ENCODE measurements at places on chromosomes 2 and 18.

DNA sequence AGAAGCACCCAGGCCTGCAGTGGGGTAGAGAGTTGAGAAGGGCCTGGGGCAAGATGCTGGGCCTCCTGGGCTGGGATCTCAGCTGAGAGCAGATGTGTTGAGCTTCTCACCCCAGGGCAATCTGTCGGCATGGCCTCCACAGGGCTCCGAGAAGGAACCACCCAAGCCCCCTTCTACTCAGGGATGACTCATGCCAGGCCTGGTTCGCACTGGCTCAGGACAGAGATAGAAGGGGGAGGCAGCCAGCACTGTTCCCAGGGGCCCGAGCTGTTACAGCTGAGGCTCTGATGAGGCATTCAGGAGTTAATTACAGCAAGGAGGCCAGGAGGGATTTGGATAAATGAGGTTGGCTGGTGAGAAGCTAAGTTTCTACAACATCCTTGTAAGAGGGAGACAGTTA lies 62.5 kb downstream of the CENPO start:
- DNase-seq = peak; percentile 50

DNA sequence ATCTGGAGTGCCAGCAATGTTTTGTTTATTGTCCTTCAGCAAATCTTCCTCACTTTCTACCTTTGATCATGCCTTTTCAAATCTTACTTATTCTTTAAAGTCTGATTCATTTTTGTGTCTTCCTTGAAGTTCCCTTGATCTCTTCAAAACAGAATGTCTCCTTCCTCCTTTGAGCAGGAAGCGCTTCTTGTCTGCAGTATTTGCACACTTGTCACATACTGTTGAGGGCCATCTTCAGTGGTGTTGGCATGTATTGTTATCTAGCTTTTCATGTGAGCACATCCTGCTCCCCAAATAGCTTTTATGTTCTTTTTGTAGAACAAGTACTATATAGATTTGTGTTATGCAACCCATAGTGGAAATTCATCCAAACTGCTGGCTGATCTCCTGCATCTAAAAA lies 5.9 kb upstream of the CERS6 start:
- DNase-seq = no peak

DNA sequence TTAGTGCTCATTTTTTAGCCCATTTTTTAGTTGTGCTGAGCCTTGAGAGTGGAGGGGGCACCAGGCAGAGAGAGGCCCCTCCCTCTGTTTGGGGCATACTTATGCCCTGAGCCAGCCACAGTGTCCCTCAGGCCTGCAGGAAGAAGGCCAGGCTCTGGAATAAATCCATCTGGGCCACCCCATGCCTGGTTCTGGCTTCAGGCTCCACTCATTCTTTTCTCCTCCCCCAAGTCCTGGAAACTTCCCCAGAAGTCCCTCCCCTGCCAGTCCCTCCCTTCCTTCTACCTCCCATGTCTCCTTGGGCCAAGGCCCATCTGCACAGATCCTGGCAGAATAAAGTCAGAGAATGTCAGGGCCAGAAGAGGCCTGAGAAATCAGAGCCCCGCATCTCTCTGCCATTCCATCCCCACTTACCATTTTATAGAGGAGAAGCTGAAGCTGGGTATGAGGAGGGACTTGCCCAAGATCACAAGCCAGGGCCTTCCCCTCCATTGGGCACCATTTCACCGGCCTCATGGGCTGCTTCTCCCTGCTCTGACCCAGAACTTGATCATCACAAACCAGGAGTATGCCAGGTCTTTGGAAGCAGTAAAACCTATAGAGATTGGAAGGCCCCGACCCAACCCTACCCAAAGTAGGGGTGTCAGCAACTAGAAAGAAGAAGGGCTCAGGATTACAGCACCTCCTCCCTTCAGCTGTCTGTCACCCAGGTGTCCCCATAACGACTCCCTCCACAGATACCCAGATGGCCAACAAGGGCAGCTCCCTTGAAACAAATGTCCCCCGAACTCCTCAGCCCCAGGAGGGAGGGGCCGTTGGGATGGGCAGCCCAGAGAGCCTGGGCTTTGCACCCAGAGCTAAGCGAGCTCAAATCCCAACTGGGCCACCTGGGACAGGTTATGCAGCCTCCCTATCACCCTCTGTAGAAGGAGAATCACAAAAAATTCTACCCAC lies 108.4 kb downstream of the POLR1A start:
- peak; percentile 68 for DNase-seq

GRCh38 chr2:12548906-12549305 lies 167.8 kb upstream of the TRIB2 start:
- DNase-seq = no peak

DNA sequence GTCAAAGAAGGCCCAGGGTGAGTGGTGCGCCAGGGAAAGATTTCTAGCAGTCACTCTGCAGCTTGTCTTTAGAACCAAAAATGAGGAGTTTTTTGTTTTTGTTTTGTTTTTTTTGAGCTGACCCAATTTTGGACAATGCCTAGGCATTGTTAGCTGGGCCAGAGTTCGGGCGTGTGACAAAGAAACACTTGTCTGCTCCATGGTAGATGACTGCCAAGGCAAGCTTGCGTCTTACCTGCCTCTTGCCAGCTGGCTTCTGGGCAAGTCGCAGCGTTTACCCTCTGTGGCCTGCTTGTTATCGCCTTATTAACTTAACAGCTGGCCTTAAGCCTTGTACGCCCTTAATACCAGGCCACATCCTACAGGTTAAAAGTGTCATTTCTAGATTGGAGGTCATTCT lies 114.3 kb downstream of the GALNT1 start:
- DNase-seq = no peak

DNA sequence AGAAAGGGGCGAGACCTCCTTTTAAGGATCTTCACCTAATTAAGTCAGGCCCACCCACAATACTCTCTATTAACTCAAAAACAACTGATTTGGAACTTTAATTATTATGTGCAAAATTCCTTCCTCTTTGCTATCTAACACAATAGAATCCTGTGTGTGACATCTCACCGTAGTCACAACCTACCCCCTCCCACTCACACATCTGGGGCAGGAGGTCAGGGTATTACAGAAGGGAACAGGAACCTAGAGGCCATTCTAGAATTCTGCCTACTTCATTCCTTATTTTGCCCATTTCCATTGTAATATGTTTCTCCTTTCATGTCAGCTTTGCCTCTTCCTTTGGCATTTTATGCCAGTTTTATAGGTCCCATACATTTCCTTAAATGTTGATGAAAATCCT lies 829.3 kb upstream of the ID2 start:
- no peak for DNase-seq

- DNase-seq = no peak
These were observed 127.8 kb downstream of the ANKRD30BL start for GRCh38 chr2:132033949-132034348.

DNA sequence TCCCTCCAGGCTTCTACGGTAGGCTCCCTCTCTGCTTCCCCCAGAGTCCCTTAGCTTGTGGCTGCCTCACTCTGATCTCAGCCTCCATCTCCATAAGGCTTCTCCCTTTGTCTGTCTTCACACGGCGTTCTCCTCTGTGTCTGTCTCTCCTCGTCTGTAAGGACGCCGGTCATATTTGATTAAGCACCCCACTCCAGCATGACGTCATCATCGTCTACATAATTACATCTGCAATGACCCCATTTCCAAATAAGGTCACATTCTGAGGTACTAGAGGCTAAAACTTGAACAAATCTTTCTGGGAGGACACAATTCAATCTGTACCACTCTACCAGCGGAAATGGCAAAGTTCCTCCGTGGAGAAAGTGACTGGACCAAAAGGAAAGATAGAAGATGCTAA lies 8.3 kb upstream of the COL6A3 start:
- DNase-seq = no peak

GRCh38 chr18:75135158-75135725 lies 73.7 kb downstream of the PTGR3 start:
- peak; percentile 49 for DNase-seq

- DNase-seq = peak; percentile 72
These were observed 607 bp downstream of the LAMA3 start for GRCh38 chr18:23689616-23690504.

DNA sequence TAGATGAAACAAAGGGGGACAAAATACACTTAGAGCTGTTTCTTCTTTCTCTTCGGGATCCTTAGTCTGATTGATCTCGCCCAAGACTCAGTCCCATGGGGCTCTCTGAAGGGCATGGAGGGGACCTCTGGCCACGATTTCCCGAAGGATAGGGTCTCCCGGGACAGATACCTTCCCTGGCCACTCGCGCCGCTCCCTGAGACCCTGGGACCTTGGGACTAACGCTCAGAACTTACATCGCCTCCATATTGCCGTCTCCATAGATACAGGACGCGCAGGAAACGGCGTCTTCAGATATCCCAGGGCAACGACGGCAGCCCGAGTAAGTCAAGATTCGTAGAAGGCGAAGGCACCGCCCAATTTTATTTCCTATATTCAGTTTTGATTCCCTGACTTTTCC lies at the start of gene CFAP65:
Gene CFAP65, minus strand, starts transcription at position 265 of the 400 bp plus-strand sequence. CDS start 2,468 bp downstream, outside the sequence.
- DNase-seq = peak; percentile 77

DNA sequence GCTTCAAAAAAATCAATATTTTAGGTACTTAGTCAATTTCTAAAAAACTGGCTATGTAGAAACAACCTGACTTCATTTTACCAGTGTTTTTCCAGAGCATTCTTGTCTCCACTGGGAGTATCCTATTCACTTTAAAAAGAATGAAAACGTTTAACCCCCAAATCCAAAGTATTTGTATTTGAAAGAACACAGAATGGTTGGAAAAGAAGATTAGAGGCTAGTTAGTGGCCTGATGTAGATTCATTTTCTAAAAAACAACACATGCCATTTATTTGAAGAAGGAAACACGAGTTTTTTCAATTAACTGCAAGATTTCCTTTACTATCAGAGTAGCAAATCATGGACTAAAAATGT lies 74.6 kb downstream of the PLEKHM3 start:
- no peak for DNase-seq

GRCh38 chr2:171617981-171618380 lies 69.3 kb upstream of the DYNC1I2 start:
- DNase-seq = no peak

DNA sequence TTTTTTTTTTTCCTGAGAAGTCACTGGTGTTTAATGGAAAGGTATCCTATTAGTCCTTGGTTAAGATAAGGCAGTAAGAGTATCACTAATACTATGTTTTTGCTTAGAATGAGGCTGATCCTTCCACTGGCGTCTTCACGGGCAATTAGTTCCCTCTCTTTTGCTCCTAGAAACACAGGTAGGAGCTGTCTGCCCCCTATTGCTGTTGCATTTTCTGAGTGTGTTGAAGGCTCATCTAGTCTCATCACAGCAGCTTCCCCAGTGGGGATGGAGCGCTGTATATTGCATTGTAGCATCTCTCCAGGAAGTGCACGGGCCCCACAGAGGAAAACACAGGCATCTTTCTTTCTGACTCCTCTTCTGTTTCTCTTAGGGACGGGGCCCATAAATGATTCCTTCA lies 145.0 kb downstream of the NAPG start:
- no peak for DNase-seq

- no peak for DNase-seq
These were observed 129.2 kb upstream of the KCNH7 start for GRCh38 chr2:162967811-162968210.

GRCh38 chr2:206968134-206969086 lies 29.1 kb downstream of the CPO start:
- no peak for DNase-seq

DNA sequence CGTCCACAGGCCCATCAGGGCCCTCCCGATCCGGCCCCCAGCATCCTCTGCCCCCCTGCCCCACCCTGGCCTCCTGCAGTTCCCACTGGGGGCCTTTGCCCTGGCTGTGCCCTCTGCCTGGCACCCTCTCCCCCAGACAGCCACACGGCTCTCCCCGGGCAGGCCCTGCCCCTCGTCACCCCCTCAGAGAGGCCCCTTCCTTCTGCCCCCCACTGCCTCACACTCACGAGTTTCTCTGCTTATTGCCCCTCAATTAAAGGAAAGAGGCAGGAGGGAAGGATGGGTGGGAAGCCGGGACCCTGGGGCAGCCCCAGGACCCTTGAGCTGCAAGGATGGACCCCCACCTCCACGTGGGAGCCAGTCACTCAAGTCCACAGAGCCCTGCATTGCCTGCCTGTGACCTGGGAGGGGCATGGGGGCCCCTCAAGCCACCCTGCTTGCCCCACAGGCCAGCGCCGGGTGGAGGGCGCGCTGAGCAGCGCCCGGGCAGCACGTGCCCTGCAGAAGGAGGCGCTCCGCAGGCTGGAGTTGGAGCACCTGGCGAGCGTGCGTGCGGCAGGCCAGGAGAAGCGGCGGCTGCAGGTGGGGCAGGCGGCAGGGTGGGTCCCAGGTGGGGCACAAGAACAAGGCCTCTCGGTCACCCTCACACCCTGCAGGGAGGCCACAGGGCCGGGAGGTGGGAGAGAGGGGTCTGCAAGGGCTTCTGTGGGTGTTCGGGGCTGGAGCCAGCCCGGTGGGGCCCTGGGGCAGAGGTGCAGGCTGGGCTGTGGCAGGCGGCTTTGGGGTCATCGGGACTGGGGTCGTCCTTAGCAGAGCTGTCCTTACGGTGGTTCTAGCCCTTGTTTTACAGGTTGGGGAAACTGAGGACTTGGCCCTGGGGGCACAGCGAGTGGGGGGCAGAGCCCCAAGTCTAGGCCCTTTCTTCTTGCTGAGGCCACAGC lies 30.5 kb upstream of the SNED1 start:
- peak; percentile 73 for DNase-seq

- DNase-seq = no peak
These were observed 69.4 kb downstream of the SRD5A2 start for GRCh38 chr2:31511376-31511775.

DNA sequence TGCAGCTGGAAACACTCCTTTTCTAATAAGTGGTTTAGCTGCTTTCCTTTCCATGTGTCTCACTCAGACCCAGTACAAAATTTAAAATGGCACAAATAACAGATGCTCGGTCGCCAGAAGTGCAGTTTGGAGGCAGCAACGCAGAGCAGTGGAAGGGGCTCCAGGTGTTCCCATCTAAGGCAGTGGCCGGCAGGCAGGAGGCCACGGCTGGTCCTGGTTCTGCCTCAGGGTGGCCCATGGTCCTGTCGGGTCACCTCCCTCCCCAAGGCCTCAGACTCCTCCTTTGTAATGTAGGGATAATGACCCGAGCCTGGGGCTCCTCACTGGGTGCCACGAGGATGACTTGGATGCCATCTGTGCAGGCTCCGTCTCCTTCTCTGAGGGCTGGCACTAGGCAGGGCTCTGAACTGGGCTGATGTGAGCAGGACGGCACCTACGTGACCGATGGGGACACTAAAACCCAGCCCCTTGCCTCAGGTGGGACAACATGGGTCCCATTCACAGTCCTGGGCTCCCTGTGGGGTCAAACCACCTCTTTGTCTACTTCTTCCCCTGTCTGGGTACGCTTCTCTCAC lies 80.9 kb upstream of the SLC66A3 start:
- no peak for DNase-seq

DNA sequence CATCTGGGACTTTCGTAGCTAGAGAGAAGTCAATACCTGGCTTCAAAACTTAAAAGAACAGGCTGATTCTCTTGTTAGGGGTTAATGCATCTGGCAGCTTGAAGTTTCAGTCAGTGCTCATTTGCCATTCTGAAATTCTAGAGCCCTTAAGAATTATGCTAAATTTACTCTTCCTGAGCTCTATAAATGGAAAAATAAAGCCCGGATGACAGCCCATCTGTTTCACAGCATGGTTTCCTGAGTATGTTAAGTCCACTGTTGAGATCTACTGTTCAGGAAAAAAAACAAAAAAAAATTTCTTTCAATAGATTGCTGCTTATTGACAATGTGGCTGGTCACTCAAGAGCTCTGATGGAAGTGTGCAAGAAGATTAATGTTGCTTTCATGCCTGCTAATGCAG lies 101.3 kb upstream of the RPE start:
- no peak for DNase-seq

Measured in spleen (tissue), 13 donors.